Right ventricle myocardium inferior (tissue), 1 donor: ENCODE measurements at places on chromosomes 7 and 10.
A peak's percentile ranks its signal among the peaks of the same experiment; 100 is the strongest.

- no peak for DNase-seq
Measured at GRCh38 chr10:111360260-111360925, 283.6 kb downstream of the ADRA2A start.

DNA sequence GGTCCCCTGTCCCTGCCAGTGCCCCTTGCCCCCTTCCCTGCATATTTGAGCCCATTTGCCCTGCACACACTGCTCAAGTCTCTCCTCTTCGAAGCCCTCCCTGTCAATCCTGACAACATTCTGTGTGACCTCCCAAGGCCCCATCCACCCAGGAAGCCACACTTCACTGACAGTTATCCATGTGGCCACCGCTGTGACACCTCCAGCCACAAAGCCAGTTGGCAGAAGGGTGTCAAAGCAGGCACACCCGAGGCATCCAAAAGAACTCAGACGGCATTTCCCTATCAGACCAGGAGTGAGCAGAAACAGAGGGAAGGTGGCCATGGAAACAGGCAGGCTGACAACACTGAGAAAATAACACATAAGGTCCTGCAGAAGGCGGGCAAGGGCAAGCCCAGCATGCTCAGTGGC, 4.6 kb downstream of the POLM start:
- DNase-seq = peak; percentile 72

- no peak for DNase-seq
Measured at GRCh38 chr10:63376560-63377304, 89.0 kb downstream of the JMJD1C start.

GRCh38 chr10:4234661-4235060, 449.7 kb upstream of the KLF6 start:
- DNase-seq = no peak

DNA sequence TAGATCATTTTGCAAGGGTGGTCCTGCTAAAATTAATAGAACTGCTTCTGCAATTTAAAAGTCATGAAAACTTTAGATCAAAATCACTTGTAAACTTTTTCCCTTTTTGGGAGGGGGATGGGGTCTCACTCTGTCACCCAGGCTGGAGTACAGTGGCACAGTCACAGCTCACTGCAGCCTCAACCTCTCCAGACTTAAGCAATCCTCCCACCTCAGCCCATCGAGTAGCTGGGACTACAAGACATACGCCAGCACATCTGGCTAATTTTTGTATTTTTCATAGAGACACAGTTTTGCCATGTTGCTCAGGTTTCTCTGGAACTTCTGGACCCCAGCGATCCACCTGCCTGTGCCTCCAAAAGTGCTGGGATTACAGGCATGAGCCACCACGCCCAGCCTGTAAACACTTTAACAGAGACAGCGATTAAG, 79.7 kb downstream of the LRRC17 start:
- no peak for DNase-seq

DNA sequence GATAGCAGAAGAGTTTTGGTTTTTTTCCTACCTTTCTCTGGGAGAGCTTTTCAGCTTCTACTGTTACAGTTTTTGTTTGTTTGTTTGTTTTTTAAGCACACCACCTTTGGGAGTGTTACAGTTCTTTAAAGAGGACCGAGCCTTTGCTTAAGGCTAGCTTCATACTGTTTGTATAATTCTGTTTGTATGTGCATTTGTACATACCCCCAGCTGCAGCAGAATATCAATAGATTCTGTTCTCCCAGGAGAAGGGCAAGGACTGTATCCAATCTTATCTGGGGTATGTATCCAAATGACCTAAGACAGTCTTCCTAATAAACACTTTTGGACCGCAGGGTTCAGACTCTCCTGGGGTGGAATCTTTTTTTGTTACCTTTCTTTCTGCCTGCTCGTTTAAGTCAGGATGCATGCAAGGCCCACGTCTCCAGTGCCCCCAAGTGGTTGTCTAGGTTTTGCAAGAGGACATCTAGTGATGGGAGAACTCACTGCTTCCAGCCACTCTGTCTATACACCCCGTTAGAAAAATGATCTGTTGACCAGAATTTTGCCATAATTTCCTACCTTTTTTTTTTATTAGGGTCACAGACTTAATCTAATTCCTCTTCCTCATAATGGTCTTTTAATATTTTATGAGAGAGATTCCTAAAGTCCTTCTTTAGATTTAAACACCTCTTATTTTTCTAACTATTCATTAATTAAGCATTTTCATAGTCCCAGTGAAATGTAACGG, 23.9 kb downstream of the NRF1 start:
- peak; percentile 68 for DNase-seq

DNA sequence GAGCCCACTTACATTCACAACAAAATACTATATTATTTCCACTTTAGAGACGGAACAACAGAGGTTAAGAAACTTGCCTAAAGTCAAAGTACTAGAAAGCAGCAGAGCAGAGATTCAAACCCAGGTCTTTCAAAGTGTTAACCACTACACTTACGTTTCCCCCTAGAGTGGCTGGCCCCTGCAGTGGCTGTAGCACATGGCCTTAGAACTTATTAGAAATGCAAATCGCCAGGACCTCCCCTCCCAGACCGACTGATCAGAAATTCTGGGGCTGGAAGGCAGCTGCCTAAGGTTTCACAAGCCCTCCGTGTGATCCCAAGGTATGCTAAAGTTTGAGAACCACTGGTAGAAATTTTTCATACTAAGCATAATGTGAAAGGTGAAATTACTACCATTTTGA, 8.1 kb downstream of the MPP7 start:
- DNase-seq = no peak

DNA sequence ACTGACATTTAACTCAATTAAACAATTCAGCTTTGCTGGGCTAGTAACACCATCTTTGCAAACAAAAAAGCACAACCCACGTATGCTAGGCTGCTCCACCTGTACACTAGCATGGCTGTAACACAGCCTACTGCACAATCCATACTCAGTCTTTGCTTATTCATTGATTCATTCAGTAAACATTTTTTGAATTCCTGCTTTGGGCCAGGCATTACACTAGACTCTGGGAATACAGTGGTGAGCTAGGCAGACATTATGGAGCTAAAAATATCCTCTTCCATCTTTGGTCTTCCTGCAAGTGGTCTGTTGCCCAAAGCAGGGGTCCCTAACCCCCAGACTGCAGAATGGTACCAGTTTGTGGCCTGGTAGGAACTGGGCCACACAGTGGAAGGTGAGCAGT, 9.9 kb downstream of the CNNM1 start:
- no peak for DNase-seq

DNA sequence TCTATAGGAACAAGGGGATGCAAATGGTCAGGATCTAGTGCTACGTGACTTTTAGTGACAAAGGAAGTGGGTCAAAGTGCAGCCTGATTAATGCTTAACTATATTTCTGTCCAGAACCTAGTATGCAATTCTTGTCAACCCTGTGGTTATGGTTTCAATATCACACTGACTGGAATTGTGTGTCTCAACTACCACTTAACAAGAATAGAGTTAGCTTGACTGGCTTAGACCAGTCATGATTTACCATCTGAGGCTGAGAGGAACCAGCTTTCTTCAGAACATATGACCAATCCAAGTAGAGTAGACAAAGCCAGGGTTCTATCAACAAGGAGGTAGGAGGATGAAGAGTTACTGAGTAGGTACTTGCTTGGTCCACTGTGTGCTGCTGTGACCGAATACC, 54.4 kb downstream of the MYPN start:
- no peak for DNase-seq

- no peak for DNase-seq
Measured at GRCh38 chr7:141590666-141591065, 39.5 kb downstream of the AGK start.

DNA sequence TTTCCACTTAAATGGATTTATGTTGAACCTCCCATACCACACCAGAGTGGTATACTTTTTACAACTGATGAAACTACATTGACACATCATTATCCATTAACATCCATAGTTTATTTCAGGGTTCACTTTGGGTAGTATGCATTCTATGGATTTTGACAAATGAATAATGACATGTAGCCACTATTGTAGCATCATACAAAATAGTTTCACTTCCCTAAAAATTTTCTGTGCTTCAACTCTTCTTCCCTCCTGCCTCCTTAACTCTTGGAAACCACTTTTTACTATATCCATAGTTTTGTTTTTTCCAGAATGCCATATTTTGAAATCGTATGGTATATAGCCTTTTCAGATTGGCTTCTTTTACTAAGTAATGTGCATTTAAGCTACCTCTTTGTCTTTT, 199.5 kb upstream of the TMEM196 start:
- DNase-seq = no peak

DNA sequence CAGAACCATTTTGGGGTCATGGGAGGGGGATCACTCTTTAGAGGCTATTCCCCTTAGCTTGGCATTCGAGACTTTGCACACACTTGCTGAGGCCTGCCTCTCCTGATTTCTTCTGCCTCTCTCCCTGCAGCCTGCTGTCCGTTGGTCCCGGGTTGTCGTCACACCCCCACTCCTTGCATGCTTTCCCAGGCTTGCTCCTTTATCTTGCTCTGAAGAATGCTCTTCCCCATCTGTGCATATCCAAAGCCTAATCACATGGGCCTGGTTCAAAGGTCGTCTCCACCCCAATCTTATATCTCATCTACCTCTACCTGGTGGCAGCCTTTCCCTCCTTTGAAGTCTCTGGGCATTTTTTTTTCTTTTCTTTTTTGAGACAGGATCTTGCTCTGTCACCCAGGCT, 24.3 kb upstream of the EMX2 start:
- no peak for DNase-seq
